ENCODE measurements at places on chromosomes 7 and 10.

DNA sequence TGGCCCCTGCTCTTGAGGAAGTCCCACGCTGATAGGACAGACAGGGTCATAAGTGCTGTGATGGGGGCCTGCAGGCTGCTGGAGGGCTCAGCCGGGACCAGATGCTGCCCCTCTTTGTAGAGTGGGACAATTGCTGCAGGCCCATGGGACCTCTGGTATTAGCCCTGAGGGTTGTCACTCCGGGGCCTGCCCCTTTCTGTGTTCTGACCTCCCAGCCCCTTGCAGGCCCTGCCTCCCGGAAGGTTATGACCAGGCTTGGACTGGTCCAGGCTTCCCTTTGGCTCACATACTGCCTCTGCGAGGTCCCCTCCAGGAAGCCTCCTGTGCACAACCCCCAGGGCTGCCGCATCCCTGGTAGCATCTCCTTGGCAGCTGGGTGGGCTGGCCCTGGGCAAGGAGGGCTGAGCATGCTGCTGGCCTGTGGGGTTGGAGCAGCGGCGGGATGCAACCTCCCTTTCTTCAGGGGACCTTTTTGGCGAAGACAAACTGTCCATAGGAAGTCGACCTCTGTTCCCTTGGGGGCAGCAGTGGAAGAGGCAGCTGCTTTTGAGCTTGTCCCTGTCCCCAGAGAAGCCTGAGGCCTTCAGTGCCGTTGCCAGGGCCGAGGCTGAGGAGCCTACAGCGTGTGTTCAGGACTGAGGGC is 8.8 kb downstream of the LIMK1 start:
- DNase-seq: no peak

GRCh38 chr7:158371856-158372255 is 215.8 kb downstream of the PTPRN2 start:
- no peak for DNase-seq

DNA sequence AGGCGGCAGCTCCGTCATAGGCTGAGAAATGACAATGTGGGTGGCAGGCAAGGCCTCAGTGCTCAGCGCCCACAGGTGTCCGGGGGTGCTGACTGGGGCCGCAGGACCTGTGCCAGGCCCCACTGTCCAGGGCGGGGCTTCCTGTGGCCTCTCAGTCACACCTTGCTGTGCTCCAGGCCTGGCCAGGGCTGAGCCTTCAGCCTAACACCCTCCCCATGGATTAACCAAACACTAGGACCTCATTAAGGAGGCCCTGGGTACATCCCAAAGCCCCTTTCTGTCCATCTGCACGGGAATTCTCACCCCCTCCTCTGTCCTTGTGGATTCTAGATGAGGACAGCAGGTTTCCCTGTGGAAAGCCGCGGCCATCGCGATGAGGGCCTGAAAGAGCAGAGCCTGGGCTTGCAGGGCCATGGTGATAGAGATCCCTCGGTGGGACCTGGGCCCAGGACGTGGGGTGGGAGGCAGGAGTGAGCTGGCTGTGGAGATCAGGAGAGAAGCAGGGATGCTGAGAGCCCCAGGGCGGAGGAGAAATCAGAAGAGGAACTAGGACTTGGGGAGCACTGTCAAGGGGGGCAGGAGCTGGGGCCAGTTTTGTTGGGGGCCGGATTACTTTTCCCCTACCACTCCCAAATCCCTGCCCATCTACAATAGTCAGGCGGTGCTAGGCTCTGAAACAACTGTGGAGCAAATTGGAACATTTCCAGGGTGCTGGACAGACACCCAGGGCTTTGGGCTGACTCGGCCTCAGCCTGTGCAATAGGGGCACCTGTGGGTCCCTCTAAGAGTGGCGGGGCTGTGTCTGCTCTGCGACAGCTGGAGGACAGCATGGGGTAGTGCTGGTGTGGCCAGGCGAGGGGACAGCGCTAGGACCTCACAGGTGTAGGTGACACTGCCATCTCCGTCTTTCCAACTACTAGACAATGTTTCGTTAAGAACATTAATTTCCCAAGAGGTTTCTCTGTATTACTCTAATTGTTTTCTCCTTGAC is 23.3 kb upstream of the MNX1 start:
- no peak for DNase-seq

- no peak for DNase-seq
Measured at GRCh38 chr10:24370877-24371276, 161.9 kb downstream of the KIAA1217 start.

GRCh38 chr10:100654782-100655325 is 90.5 kb upstream of the PAX2 start:
- no peak for DNase-seq

All from frontal cortex (tissue), 4 donors.